Mesenteric fat pad (tissue), 1 donor: ENCODE measurements at places on chromosomes 1 and 21. TPM values are rescaled to one million over a fixed set of nuclear protein-coding genes. Genes with fewer than 3 reads are reported as not detected.
A peak's percentile ranks its signal among the peaks of the same experiment; 100 is the strongest.

DNA sequence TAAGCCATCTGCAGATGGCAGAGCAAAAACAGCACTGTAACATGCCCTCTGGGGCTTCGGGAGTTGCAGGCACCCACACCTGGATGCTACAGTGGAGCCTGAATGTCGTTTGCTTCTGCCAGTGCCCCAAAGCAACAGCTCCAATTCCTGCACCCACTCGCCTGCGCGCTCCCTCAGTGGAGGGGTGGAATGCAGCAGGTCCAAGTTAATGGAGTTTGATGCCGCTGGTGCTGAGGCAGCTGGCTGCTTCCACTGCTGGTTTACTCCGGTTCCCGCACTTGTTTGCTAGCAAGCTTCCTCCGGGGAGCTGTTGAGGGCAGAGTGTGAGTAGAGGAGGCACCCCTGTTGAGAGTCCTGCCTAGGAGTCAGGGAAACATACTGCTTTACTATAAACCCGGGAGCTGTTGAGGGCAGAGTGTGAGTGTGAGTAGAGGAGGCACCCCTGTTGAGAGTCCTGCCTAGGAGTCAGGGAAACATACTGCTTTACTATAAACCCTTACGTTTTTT is 584.0 kb upstream of the TMPRSS15 start:
- DNase-seq = no peak

DNA sequence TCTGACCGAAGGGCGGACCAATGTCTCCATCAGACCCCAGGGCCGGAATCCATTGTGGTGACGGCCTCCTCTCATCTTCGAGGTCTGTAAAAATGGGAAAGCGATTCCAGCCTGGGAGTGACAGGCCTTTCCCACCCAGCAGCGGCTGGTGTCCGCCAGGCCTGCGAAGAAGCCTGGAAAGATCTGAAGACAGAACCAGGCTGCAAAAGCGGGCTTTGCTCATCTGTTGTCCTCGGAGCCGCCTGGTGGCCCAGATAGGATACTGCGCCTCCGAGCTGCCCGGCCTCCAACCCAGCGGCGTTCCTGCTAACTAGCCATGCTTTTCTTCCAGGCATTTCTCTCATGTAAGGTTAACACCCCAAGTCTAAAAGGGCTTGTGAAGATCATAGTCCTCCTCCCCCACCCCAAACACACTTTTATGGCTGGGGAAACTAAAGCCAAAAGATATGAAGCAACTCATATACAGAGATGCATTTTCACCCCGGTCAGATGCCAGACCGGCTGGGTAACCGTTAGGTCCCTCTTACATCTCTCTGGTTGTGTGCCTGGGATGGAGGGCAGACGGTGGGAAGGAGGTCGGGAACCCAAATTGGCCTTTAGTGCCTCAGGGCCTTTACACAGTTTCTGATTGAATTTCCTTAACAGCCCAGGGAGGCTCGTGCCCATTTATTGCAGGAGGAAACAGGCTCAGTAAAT is 1.9 kb upstream of the DHRS3 start:
- DNase-seq = no peak

The BNIPL gene
- total RNA-seq = not detected

GRCh38 chr1:11594625-11595024 is 59.6 kb downstream of the FBXO2 start:
- no peak for DNase-seq

- DNase-seq = no peak
These were observed 19.8 kb upstream of the FAM110D start for GRCh38 chr1:26138974-26139558.

GRCh38 chr1:32494196-32494595 is 29.3 kb downstream of the ZBTB8B start:
- DNase-seq = no peak

The NBPF20 gene
- 2.8 TPM for total RNA-seq

DNA sequence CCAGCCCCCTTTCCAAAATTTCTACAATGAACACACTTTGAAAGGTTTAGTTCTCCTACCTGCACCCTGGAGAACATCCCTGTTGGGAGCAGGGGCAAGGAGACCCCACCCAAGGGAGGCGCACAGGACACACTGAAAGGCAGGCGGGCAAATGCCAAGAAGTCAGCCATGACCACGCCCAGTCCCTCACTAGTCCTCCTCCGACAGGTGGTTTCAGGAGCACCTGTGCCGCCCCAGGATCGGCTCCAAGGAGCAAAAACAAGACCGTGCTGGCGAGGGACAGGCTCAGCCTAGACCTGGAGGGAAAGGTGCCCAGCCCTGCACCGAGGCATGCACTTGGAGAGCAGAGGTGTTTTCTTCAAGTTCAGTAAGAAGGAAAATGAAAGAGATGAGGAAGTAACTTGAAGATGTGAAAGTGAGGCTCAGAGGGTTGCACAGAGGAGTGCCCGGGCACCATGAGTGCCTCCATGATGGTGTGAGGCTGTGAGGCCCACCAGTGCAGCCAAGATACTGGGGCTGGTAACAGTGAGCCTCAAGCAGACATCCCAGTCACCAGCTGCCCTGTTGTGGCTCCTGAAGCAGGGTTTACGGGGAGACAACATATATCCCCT is 19.6 kb upstream of the NADK start:
- DNase-seq = no peak

The EPHA10 gene
- total RNA-seq = not detected

GRCh38 chr1:111236806-111237205 is 9.3 kb downstream of the CHI3L2 start:
- DNase-seq = no peak

DNA sequence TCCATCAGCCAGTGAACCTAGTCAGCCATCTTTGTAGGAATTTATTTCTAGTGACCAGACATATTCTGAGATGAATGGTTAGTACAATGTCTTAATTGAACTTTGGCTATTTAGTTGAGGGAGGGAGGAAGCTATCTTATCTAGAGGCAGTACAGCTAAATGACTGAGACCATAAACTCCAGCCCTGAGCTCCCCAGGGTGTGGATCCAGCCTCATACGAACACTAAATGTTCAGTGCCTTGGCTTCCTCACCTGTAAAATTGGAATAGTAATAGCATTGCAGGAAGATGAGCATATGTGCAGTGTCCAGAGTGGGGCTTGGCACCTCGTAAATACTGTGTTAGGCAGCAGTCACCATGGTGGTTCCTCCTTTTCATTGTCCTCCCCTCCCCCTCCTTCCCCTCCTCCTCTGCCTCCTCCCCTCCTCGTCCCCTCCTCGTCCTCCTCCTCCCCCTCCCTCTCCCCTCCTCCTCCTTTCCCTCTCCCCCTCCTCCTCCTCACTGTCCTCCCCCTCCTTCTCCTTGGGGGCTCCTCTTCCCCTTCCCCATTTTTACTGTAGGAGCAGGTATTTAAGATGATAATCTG is 108.2 kb downstream of the GALNT2 start:
- DNase-seq = no peak

- no peak for DNase-seq
These were observed 8.0 kb upstream of the LCE5A start for GRCh38 chr1:152502496-152503180.

DNA sequence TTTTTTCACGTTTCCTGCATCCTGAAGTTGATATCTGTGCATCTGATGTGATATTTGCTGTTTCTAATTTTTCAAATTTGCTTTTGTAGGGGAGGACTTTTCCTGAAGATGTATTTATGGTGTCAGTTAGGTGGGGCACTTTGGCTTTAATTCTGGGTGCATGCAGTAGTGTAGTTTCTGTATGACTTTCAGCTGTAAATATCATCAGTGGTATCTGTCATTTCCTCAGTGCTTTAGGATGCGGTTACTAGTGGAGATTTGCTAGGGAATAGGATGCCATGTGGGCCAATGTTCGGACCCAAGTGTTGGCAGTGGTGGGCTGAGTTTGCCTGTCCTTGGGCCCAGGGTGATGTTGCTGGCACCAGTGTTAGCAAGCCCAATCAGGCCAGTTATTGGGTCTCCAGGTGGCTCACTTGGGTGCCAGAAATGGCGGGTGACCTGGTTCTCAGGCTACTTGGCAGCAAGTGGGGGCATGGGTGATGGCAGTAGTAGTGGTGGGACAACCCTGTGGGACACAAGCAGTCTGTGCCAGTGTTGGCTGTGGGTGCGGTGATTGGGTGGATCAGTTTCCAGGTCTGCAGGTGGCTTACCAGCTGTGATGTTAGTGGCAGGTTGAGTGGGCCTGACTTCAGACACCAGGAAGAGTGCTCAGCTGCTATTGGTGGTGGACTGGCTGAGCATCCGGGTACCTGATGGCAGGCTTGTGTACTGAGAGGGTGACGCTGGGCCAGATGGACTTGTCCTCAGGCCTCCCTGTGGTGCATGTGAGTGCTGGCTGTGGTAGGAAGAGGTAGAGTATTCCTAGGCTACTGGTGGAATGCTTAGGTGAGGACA is 24.4 kb downstream of the CD55 start:
- DNase-seq = peak; percentile 86

DNA sequence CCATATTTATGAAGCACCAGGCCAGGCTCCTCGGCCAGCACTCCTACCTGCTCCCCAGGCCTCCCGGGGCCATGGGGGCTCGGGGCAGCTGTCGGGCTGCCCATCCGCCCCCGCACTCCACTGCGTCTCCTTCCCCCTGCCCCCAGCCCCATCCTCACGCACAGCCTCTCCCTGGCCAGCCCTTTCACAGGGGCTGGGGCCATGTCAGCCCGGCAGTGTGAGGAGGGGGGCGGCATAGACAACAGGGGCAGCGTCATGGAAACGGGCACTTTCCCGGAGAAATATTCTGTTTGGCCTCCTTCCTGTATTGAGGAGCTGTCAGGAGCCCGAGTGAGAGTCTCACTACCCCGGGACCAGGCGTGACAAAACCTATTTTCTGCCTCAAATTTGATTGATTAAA is 87.3 kb downstream of the CASZ1 start:
- no peak for DNase-seq
